ENCODE measurements at places on chromosomes 12 and 14.

DNA sequence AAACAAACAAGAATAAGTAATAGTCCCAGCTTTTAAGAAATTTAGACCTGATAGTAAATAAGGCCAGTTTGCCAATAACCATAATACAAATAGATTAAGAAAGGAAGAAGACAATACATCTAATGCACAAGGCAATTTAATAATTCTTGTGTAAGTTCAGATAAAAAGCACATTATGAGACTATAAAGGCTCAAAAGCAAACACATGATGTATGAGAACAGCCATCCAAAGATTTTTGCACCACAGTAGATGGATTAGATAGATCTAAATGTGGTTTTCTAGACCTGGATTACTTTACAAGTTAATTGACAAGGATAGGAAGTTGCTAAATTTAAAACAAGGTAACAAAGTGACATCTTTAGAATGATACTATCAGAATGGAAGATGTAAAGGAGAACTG, 125.4 kb downstream of the PRKD1 start:
- no peak for DNase-seq

- no peak for DNase-seq
These were observed 22.5 kb upstream of the PTGDR start for GRCh38 chr14:52244997-52245396.

- DNase-seq: no peak
These were observed 186.0 kb upstream of the ABCD2 start for GRCh38 chr12:39805651-39806050.

- no peak for DNase-seq
These were observed 10.4 kb downstream of the CORO1C start for GRCh38 chr12:108720757-108721514.

- no peak for DNase-seq
These were observed 292.3 kb downstream of the ERC1 start for GRCh38 chr12:1283316-1283715.

DNA sequence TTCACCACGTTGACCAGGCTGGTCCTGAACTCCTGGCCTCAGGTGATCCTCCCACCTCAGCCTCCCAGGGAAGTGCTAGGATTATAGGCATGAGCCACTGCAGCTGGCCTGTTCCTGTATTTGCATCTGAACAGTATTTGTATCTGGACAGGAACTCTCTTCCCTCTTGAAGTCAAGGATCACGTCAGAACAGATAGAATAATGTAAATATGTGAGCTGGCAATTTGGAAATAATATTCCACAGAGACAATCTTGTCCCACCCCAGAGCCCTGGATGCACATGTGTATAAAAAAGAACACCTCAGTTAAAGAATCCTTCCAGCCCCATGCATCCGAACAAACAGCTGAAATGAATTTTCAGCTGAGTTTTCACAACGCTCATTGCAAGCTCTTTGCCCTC, 118.3 kb downstream of the VEZT start:
- no peak for DNase-seq
